Fibroblast of lung (primary cell): ENCODE measurements at places on chromosomes 16 and 17. TPM values are rescaled to one million over a fixed set of nuclear protein-coding genes. Genes with fewer than 3 reads are reported as not detected.

Gene TGFB1I1
- 28.5 and 46.9 TPM in 2 replicates for total RNA-seq

Gene SLFN5
- total RNA-seq: 101 and 170 TPM in 2 replicates

Gene ENPP7
- not detected in 2 replicates for total RNA-seq

Gene PTX4
- total RNA-seq: not detected in 2 replicates

Gene SPPL2C
- not detected in 2 replicates for total RNA-seq

Gene VPS35
- 92.3 and 93.5 TPM in 2 replicates for total RNA-seq

Gene KRT28
- not detected in 2 replicates for total RNA-seq

Gene LRRC36
- 0.51 and 0.66 TPM in 2 replicates for total RNA-seq

Gene TSNAXIP1
- total RNA-seq: 1.2 and 1.5 TPM in 2 replicates

Gene HOXB1
- not detected in 2 replicates for total RNA-seq

Gene MYL4
- total RNA-seq: not detected in 2 replicates

Gene AIPL1
- total RNA-seq: under 0.01 TPM in 1 of 2 replicates, not detected in the other

Gene CORO6
- total RNA-seq: 9.8 and 19.3 TPM in 2 replicates

Gene HSD17B1
- 2.1 and 2.6 TPM in 2 replicates for total RNA-seq
